H9 (cell line): ENCODE measurements at places on chromosomes 3 and 15. TPM values are rescaled to one million over a fixed set of nuclear protein-coding genes. Genes with fewer than 3 reads are reported as not detected.

Gene TRPM1
- not detected in 2 replicates for total RNA-seq

Gene GOLGA6L7
- total RNA-seq = not detected in 2 replicates

Gene ZIC4
- total RNA-seq = not detected in 2 replicates

Gene HCN4
- total RNA-seq = 10.5 and 10.6 TPM in 2 replicates

DNA sequence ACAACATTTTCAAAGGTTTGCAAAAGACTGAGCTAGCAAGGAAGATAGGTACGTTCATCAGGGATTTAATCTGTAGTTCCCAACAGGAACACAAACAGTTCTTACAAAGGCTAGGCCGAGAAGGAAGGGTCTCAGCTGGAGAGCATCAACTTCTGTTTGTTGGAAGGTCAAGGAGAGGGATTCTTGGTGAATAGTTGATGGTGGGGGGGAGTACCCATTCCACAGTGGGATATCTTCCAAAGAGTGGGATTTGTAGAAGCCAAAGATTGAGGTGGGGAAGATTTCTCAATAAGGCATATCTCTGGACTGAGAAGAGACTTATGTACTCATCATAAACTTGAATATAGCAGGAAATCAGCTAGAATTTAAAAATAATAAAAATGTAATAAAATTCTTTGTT is 231.8 kb downstream of the CHST2 start:
- H3K4me3 ChIP-seq = no peak overlapping the region
- no peak overlapping the region for H3K27ac ChIP-seq
- peaks cover 5% of the 10 kb centered on the region; the same call in 1 of the 2 replicates for H3K4me1 ChIP-seq
- no peak for DNase-seq

- H3K36me3 ChIP-seq = no peaks in the 10 kb centered on the region; the same call in 1 of the 2 replicates
- no peak overlapping the region for H3K27ac ChIP-seq
- DNase-seq = no peak
- no peak overlapping the region for H3K4me3 ChIP-seq
Measured at GRCh38 chr3:197590313-197590962, 34.7 kb upstream of the BDH1 start.

DNA sequence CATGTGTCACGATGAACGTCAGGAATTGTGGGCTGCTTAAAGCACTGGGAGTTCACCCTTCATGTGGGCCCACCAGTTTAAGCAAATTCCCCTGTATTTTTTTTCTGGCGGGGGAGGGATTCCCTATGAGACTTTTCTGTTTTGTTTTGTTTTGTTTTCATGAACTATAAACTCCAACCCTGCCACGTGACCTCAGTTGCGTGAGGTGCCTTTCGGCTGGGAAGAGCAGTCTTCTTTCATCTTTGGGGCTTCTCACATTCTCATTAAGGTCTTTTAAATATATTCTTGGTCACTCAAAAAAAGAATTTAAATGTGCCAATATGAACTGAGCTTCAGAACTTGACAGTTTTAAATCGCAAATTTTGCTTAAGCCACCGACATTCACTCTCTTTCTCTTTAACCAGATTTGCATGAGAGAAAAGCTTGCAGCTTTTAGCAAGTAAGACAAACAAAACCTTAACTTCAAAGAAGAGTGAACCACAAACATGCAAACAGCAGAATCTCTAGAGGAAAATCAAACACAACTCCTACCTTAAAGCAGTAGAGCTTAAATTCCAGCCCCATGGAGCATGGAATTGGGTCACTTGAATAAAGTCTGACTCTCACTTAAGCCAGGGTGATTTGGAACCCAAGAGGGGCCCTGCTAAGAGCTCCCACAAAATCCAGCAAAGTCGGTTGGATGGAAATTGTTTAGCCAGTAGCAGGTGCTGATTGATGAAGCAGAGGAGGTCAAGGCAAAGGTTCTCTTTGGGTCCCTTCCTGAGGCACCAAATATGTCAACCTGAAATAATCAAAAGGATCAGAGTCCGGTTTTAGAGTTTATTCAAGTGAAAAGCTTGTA is 699.8 kb upstream of the GBE1 start:
- no peaks in the 10 kb centered on the region for H3K27me3 ChIP-seq
- H3K4me1 ChIP-seq = no peaks in the 10 kb centered on the region
- no peak overlapping the region for H3K27ac ChIP-seq
- no peak for DNase-seq
- H3K4me3 ChIP-seq = no peak overlapping the region
- H3K36me3 ChIP-seq = peaks cover 12% of the 10 kb centered on the region

GRCh38 chr15:26893351-26894065 is 26.6 kb downstream of the GABRA5 start:
- H3K27ac ChIP-seq = no peak overlapping the region
- no peaks in the 10 kb centered on the region for H3K4me1 ChIP-seq
- H3K4me3 ChIP-seq = no peak overlapping the region
- H3K36me3 ChIP-seq = no peaks in the 10 kb centered on the region
- DNase-seq = no peak

- no peak overlapping the region for H3K4me3 ChIP-seq
- H3K27me3 ChIP-seq = no peaks in the 10 kb centered on the region
- H3K36me3 ChIP-seq = no peaks in the 10 kb centered on the region
- DNase-seq = no peak
- H3K4me1 ChIP-seq = no peaks in the 10 kb centered on the region; the same call in 1 of the 2 replicates
Measured at GRCh38 chr3:30508339-30508738, 98.1 kb upstream of the TGFBR2 start.

DNA sequence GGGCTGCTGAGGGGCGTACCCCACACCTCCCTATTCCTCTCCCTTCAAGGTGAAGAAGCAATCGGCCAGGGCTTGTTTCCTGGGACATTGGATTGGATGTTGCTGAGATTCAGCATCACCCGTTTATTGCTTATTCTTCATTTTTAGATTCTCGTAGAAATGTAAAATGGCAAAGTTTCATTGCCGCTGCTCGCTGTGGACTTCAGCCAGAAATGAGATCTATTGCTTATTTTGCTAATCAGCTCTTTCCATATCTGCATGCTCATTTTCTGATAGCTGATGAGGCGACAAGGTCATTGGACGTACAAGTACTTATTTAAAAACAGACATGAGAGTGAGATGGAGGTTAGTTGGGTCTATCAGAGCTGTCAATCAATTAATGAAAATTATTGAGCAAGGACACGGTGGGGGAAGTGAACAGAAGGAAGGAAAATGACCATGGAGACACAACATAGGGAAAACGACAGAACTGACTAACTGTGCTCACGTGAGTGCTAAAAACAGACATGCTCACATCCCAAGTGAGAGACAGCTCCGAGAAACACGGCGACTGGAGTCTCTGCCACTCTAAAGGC is 471.2 kb downstream of the NR2F2 start:
- H3K36me3 ChIP-seq = no peaks in the 10 kb centered on the region
- no peak overlapping the region for H3K4me3 ChIP-seq
- no peak overlapping the region for H3K27ac ChIP-seq
- no peaks in the 10 kb centered on the region for H3K4me1 ChIP-seq
- no peaks in the 10 kb centered on the region for H3K27me3 ChIP-seq

GRCh38 chr3:177836671-177837070 is 639.4 kb upstream of the TBL1XR1 start:
- H3K27ac ChIP-seq = no peak overlapping the region
- no peaks in the 10 kb centered on the region for H3K4me1 ChIP-seq
- H3K4me3 ChIP-seq = no peak overlapping the region
- no peaks in the 10 kb centered on the region for H3K27me3 ChIP-seq

GRCh38 chr15:75069301-75069925 is 46.0 kb downstream of the PPCDC start:
- no peak overlapping the region for H3K4me3 ChIP-seq
- no peak for DNase-seq
- peaks cover 6% of the 10 kb centered on the region for H3K36me3 ChIP-seq
- H3K4me1 ChIP-seq = no peaks in the 10 kb centered on the region
- H3K27me3 ChIP-seq = no peaks in the 10 kb centered on the region
